GM23248 (cell line): ENCODE measurements at places on chromosomes 12 and 14.

GRCh38 chr14:97100306-97100705 is 303.1 kb downstream of the VRK1 start:
- no peaks in the 10 kb centered on the region for H3K4me1 ChIP-seq
- no peak overlapping the region for H3K4me3 ChIP-seq
- H3K27me3 ChIP-seq: no peaks in the 10 kb centered on the region

DNA sequence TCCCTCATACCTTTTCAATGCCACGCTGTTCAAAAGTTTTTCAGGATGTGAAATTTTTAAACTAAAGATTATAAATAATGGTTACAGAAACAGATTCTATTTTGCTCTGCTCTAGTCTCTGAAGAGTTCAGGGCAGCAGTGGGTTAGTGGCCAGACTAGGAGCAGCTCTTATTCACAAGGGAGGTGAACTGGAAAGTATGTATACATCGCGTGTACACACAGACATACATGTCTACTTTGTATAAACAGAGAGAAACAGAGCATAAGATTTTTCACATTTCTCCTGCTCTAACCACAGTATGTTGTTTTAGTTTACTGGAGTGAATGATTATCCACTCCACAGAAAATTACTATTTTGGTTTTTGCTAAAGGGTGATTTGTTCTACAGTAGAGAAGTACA is 74.4 kb upstream of the CRY1 start:
- peaks cover 11% of the 10 kb centered on the region; the same call in 1 of the 2 replicates for H3K27me3 ChIP-seq
- no peak for DNase-seq
- no peaks in the 10 kb centered on the region for H3K4me1 ChIP-seq
- H3K27ac ChIP-seq: no peak overlapping the region
- no peak overlapping the region for H3K4me3 ChIP-seq
- H3K36me3 ChIP-seq: no peaks in the 10 kb centered on the region

- no peak within 1 kb of the TSS for H3K27ac ChIP-seq
- H3K27me3 ChIP-seq: no peaks in the 10 kb centered on the region
- DNase-seq: peak; percentile 68
- H3K36me3 ChIP-seq: no peaks in the 10 kb centered on the region
- H3K4me1 ChIP-seq: peaks cover 8% of the 10 kb centered on the region; the same call in 1 of the 2 replicates
- H3K4me3 ChIP-seq: peak within 1 kb of the TSS; percentile 69
Measured at GRCh38 chr14:104723651-104724406, at the start of gene ADSS1. Gene ADSS1, plus strand, starts transcription at chr14:104724229. Its CDS starts 42 bp downstream, at chr14:104724271.

- peak overlapping the region; percentile 21 for H3K27ac ChIP-seq
- H3K4me3 ChIP-seq: no peak overlapping the region
- no peaks in the 10 kb centered on the region for H3K36me3 ChIP-seq
- H3K27me3 ChIP-seq: no peaks in the 10 kb centered on the region
- peaks cover 52% of the 10 kb centered on the region for H3K4me1 ChIP-seq
- DNase-seq: peak; percentile 70
Measured at GRCh38 chr12:10194160-10194670, 15.4 kb downstream of the TMEM52B start.

DNA sequence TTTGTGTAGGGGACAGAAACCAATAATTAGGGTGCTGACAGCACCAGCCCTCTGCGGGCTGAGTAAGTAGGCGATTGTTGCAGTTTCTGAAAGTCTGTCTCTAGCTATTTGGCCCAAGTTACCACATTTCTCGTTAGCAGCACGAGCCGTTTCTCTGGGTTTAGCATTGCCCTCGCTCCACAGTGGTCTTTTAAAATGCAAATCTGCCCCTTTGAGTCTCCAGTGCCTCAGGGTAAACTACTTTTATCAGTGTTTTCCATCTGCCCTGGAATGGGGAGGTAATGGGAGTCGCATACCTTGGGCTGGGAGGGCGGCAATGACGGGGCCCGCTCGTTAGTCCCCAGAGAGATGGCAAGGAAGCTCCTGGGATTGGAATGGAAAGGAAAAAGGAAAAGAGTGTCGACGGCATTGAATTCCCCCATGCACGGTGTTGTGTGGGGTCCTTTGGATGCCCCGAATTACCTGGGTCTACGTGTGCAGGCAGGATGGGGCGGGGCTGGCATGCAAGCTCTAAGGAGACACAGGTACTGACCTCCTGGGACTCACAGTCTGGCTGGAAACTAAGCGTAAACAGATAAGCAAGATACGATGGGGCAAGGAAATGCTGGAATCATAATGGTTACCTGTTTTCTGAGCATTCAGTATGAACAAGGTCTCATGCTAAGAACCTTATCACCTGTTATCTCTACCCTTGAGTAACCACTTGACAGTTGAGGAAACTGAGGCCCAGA is 131.8 kb upstream of the MAP1LC3B2 start:
- DNase-seq: peak; percentile 53
- H3K27ac ChIP-seq: peak overlapping the region; percentile 63
- no peak overlapping the region for H3K4me3 ChIP-seq
- no peaks in the 10 kb centered on the region for H3K36me3 ChIP-seq
